Right atrium auricular region (tissue), 2 donors: ENCODE measurements at places on chromosomes 6 and 20.

DNA sequence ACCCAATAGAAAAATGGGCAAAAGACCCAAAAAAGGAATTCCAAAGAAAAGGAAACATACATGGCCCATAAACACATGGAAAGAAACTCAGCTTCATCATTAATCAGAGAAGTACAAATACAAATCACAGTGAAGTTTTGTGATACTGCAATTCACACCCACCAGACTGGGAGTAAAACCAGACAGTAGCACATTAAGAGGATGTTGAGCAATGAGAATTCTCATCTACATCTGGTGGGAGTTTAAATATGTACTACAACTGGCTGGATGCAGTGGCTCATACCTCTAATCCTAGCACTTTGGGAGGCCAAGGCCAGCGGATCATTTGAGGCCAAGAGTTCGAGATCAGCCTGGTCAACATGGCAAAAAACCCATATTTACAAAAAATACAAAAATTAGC is 125.7 kb upstream of the PHACTR1 start:
- DNase-seq: no peak

DNA sequence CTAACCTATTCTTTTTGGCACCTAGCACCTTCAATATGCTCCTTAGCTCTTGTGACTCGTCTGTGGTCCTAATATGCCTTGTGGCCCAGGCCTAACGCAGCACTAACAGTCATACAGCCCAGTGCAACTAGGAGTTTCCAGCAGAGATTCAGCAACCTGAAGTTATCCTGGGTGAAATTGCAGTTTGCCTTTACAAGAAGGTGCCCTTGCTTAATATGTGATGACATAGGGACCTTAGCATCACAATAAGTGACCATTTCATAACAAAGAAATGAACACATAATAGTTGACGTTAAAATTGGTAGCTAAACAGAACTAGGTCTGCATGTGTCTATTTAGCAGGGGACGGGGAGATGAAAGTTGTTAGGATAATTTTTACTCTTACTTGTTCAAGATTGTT is 10.1 kb downstream of the FIG4 start:
- DNase-seq: no peak

- DNase-seq: no peak
Observed at GRCh38 chr6:3456395-3456897, 404 bp downstream of the SLC22A23 start.

GRCh38 chr6:132020138-132020581 is 69.0 kb upstream of the CCN2 start:
- peak; percentile 77 for DNase-seq

GRCh38 chr20:23613676-23614075 is 8.0 kb upstream of the CST9 start:
- DNase-seq: no peak

- DNase-seq: no peak
Observed at GRCh38 chr6:29414588-29414987, at the start of gene OR12D1. TSS of gene OR12D1 (plus strand) at chr6:29414928.

- DNase-seq: no peak
Observed at GRCh38 chr6:117817992-117818391, 89.1 kb upstream of the SLC35F1 start.

- no peak for DNase-seq
Observed at GRCh38 chr20:39829256-39829655, 859.8 kb downstream of the MAFB start.

- DNase-seq: no peak
Observed at GRCh38 chr20:60255415-60255814, 297.2 kb downstream of the CDH26 start.

- no peak for DNase-seq
Observed at GRCh38 chr6:38857815-38858214, 142.7 kb downstream of the DNAH8 start.

DNA sequence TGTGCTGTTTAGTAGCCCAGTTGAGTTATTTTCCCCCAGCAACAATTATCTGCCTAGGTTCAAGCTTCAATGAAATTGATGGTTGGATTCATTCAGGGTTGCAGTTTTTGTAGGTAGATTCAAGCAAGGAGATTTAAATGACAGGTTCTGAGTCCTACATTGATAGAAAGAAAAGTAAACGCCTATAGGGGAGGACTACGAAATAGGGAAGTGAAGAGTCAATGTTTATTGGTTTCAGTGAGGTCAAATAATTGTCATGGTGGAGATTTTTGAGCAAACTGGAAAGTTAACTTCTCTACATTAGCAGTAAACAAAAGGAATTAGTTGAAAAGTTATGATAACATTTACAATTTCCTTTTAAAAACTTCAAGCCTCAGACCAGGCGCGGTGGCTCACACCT is 734 bp upstream of the WFDC13 start:
- DNase-seq: no peak

DNA sequence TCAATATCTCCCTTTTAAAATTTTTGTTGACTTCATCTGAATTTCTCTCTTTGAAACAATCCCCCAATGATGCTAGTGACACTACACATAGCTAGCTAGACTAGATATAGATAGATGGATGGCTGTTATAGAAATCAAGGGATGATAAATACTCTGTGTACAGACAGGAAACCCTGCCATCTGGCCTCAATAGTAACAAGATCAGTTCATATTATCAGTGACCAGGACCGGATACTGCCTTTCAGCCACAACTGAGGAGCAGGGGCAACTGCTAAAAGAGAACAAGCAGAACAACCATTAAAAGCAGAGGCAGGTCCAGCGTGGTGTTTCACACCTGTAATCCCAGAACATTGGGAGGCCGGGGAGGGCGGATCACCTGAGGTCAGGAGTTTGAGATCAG is 118.3 kb upstream of the FAM184A start:
- DNase-seq: no peak

- no peak for DNase-seq
Observed at GRCh38 chr6:148443798-148444560, 101.3 kb downstream of the SASH1 start.

DNA sequence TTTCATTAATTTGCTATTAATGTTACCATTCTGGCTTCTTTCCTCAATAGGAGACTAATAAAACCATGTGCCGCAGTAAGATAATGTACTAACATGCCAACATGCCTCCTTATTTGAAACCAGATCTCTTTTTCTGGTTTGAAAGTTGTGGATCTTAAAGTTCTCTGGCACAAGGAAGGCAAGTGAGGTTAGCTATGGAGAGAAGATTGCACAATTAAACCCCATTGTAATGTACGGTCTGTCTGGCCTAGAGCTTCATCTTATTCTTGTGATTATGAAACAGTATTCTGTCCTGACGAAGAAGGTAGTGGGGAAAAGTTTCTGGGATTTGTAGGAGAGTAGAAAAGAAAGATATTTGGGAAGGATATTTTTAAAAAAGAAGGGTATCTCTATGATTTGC is 68.4 kb downstream of the EYA4 start:
- DNase-seq: no peak

DNA sequence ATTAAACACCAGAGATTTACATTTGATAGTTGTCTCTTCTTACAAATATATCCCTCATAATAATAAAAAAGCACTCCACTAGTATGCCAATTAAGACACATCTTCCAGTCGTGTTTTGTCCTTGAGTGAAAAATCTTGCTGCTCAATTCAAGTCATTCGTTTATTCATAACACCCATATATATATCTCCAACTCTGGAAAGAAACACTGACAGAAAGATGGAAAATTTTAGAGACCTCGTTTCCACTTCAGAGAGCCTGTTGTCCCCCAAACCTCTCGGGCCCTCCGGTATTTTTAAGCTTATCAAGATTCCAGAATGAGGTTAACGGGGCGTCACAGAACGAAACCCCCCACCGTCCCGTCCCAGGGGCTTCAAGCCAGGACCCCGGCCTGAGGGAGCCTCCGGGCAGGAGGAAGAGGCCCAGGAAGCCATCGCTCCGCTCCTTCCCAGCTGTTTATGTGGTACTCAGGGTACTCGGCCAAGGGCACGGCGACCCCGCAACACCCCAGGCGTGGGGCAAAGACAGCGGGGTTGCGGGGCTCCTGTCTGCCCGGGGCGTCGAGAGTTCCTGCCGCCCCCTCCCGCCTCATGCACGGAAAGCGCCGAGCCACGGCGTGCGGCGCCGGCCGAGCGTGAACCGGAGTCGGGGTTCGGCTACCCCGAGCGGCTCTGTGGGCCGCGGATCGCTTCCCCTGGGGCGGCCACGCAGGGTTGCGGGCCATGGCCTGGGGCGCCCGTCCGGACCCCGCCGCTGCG is 623 bp upstream of the SNX9 start:
- no peak for DNase-seq

DNA sequence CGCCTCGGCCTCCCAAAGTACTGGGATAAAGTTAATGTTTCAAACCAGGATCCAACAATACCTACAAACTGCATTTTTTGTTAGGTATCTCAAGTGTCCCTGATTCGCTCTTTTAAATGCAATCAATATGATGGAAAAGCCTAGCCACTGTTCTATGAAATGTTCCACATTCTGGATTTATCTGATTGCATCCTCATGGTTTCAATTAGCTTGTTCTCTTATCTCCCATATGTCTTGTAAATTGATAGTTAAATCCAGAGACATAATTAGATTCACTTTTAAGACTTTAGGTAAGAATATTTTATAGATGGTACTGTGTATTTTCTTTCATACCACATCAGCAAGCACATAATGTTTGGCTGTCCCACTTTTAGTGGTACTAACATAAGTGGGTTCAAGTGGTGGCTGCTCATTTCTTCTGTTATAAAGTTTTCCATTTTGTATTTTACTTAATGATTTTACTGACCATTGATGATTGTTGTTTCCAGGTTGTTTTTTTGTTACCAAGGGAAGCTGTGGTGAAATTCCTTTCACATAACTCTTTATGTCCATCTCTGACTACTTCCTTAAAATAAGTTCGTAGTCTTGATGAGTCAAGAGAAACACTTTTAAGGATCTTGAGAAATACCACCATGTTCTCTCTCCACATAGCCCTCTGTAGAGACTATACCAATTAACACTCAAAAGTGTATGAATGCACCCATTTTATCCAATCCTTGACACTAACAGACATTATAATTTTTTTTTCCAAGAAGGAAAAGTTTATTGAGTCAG is 40.5 kb downstream of the RNGTT start:
- no peak for DNase-seq

GRCh38 chr6:77463861-77464494 is 687 bp upstream of the HTR1B start:
- DNase-seq: no peak

GRCh38 chr6:119758385-119758784 is 408.8 kb upstream of the MAN1A1 start:
- no peak for DNase-seq

DNA sequence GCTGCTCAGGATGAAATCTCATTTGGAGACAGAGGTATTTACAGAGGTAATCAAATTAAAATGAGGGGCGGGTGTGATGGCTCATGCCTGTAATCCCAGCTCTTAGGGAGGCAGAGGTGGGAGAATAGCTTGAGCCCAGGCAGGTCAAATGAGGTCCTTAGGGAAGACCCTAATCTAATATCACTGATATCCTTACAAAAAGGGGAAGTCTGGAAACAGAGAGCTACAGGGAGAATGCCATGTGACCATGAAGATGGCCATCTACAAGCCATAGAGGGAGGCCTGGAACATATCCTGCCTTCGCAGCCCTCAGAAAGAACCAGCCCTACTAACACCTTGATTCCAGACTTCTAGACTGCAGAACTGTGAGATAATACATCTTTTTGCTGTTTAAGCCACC is 8.3 kb downstream of the MTCL3 start:
- DNase-seq: no peak

DNA sequence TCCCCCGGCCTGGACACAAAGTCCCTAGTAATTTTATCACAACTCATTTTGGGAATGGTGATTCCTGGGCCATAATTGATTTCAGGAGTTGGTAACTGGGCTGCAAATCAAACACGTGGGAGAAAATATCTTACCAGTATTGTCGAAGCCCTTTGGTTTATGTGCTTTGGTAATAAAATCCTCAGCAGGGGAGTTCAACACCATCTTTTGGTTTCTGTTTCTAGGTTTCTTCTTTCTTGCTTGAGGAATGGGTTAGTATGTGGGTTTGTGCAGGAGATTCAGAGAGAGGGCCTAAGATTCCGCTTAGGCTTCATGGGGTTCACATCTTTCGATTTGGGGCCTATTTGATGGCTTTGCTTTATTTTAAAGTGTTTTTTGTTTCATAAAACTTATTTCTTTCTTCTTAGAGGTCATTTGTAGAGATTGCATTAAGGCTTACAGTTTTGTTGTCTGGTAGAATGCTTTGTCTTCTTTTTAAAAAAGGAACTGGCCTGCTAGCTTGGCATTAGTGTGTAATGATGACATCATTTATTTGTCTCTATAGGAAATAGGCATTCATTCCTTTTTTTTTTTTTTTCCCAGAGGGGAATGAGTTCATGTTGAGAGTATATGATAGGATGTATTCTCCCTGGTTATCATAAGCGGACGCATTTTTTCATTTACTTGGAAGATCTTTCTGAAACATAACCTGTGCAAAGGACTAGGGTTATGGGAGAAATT is 45.8 kb downstream of the CYP24A1 start:
- DNase-seq: no peak
